ENCODE measurements at places on chromosomes 12 and 14. TPM values are rescaled to one million over a fixed set of nuclear protein-coding genes. Genes with fewer than 3 reads are reported as not detected.

Gene ZDHHC22
- total RNA-seq, result not detected

Gene P2RX2
- total RNA-seq, result not detected

DNA sequence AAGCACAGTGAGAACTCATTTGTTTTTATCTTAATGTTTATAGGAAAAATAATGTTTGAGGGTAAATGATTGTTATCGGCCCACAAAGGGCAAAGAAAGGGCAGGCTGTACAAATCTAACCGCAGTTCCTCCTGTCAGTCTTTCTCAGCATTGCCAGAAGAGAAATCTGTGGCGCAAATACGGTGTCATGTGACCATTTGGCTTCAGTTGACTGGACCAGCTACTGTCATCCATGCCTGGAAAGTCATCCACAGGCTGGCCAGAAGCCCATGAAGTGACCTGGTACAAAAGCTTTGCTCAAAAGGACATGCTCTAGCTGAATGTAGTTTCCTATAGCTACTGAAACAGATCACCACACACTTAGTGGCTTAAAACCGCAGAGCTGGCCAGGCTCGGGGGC is 43.6 kb downstream of the HCAR2 start:
- peak; percentile 10 for DNase-seq

Gene TAS2R7
- 1.1 TPM for total RNA-seq

DNA sequence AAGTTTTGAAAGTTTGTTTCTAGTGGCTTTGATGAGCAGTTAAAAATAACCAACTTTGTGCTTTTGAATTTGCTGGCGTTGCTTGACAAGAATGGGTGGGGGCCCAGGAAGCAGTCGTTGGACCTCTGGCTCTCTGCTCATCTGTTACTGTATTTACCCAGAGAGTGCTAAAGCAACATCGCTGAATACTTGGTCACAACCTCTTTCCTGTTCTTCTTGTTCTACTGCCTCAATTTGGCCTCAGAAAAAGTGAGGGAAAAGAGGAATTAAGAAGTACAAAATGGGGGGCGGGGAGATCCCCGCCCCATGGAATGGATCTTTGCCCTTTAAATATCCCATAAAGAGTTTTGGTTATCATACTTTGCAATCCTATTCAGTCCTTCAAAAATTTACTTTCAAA is 221.5 kb upstream of the G2E3 start:
- no peak for DNase-seq

Gene TSPAN11
- 4.2 TPM for total RNA-seq

GRCh38 chr14:73744175-73744867 is 30.1 kb upstream of the PNMA1 start:
- DNase-seq, result no peak

DNA sequence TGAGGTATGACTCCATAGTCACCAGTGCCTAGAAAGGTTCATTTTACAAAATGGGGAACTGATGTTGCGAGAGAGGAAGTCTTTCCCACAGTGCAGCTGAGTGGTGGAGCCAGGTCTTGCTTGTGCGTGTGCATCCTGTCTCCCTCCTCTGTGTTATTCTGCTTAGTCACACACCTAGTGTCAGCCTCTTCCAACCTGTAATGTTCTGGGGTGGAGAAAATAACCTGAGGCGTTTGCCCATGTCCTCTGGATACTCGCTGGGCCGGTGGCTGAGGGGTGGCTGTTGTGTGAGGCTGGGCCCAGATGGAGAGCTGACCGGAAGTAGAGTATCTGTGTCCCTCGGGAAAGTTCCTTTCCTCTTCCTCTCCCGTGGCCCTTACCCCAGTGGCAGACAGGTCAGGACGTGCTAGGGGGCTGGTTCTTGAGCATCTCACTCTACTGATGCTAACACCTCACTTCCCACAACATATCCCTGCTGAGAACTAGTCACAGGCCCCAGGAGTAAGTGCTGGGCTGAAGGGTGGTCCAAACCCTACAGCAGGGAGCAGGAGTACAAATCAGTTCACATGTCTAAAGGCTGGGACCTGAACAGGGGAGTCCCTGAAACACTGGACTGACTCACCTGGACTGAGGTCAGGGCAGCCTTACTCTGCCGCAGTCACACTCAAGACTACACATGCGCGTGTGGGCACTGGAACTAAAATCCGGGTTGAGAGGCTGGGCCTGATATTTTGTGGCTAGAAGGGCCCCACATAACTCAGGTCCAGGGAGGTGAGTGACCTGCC is 7.0 kb downstream of the MLF2 start:
- no peak for DNase-seq

Measured in thyroid gland (tissue), 4 donors.